Calu3 (cell line): ENCODE measurements at places on chromosomes 3 and 15. TPM values are rescaled to one million over a fixed set of nuclear protein-coding genes. Genes with fewer than 3 reads are reported as not detected.
A peak's percentile ranks its signal among the peaks of the same experiment; 100 is the strongest.

DNA sequence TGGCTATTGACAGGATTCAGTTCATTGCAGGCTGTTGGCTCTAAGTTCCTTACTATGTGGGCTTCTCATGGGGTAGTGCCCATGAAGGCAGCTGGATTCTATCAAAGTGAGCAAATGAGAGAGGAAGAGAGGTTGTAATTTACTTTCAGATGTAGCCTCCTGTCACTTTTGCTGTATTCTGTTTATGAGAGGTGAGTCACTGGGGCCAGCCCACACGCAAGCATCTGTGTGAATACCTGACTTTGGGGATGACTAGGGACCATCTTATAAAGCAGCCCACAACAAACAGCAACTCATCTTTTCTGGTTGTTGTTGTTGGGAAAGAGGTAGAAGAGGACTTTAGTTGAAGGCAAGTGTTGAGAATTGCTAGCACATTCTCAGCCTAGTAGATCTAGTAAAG, 506.3 kb upstream of the GRM7 start:
- no peak for DNase-seq

GRCh38 chr15:53758412-53758811, 1.1 kb downstream of the WDR72 start:
- DNase-seq: no peak

GRCh38 chr3:15860014-15860934, 62.5 kb upstream of the ANKRD28 start:
- peak; percentile 62 for DNase-seq

GRCh38 chr15:36658898-36659639, 79.6 kb downstream of the CDIN1 start:
- no peak for DNase-seq

GRCh38 chr15:38299216-38299615, 46.6 kb downstream of the SPRED1 start:
- DNase-seq: no peak

DNA sequence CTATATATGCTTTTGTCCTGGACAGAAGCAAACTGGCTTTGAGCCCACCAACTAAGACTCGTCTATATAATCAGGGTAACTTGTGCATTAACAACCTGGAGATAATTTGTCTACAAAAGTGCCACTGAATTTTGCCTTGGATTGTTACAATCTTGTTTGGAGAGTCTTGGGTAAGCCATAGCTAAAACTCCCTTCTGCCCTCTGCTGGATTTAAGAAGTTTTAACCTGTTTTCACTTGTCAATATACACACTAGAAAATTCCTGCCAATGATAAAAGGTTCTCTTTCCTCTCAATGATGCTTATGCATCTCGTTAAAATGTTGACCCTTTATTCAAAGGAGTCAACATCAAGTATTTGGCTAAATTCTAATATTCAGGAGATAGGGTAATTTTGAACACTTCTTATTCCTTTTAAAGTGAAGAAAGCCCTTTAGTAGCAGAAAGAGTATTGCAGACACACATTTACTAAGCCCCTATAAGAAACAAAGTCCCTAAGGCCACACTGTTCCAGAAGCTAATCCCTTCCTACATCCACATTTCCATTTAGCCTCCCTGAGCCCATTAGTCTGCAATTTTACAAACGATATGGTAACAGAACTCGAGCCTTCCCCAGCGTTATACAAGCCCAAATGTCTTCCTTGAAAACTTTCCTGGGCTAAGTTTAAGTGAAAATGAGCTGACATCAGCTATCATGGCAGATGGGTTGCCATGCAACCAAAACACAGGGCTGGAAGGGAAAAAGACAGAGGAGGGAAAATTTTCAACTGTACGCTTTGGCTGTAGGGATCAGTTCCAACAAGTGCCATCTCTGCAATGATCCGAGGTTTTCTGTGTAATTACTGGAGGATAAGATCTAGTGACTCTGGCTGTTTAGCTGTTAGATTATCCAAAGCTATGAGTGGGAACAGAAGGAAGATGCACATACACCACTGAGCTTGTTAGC, 75.9 kb upstream of the FGF12 start:
- no peak for DNase-seq

- DNase-seq: no peak
These were observed 841.9 kb downstream of the CADM2 start for GRCh38 chr3:85800676-85801075.

DNA sequence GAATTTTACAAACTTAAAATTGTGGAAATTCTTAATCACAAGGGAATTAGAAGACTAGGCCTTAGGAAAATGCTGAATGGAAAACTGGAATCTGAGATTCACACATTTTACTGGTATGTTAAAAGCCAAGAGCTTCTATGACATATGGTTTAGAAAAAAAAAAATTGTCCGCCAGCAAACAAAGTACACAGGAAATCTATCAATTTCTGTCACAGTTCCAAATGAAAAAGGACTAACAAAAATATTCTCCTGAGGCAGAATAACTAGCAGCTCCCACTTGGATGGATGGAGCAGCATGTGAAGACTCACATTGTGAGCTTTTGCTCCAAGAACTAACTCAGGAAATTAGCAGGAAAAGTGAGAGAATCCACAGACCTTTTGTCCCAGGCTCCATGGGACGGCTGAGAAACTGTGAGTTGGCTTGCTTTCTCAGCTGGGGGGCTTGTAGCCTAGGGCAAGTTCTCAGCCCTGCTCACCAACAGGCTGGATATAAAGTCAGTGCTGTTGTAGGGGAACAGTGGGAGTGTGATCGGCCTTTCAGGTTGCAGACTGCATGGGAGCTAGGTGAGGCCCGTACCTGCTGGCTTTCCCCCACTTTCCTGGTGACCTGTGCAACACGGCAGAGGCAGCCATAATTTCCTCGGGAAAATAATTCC, 731.1 kb upstream of the SGO1 start:
- DNase-seq: no peak

Gene FYCO1
- 24.5 and 26.7 TPM in 2 replicates for total RNA-seq

Gene CNTN6
- not detected in 2 replicates for total RNA-seq

Gene FEZF2
- not detected in 2 replicates for total RNA-seq

Gene USF3
- total RNA-seq: 10.2 and 10.7 TPM in 2 replicates

Gene LMCD1
- total RNA-seq: 21.9 and 46.0 TPM in 2 replicates

Gene AADACL2
- total RNA-seq: not detected in 2 replicates
